ENCODE measurements at places on chromosomes 7 and 10. TPM values are rescaled to one million over a fixed set of nuclear protein-coding genes. Genes with fewer than 3 reads are reported as not detected.

Gene SLC39A12
- total RNA-seq = not detected

Gene EEPD1
- total RNA-seq = 19.3 TPM

- DNase-seq = no peak
Observed at GRCh38 chr7:24851786-24852185, 94.5 kb upstream of the GSDME start.

Gene RARRES2
- total RNA-seq = 261 TPM

DNA sequence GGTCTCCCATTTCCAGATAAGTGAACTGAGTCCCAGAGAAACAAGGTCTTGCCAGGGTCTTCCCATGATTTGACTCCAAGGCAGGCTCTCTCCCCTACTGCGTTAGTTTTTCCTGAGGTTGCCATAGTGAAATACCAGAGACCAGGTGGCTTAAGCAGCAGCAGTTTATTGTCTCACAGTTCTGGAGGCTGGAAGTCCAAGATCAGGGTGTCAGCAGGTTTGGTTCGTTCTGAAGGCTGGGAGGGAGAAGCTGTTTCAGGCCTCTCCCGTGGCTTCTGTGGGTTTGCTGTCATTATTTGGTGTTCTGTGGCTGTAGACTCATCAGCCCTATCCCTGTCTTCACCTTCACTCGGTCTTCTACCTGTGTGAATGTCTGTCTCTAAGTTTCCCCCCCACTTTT lies 129.9 kb downstream of the GRK5 start:
- DNase-seq = no peak

DNA sequence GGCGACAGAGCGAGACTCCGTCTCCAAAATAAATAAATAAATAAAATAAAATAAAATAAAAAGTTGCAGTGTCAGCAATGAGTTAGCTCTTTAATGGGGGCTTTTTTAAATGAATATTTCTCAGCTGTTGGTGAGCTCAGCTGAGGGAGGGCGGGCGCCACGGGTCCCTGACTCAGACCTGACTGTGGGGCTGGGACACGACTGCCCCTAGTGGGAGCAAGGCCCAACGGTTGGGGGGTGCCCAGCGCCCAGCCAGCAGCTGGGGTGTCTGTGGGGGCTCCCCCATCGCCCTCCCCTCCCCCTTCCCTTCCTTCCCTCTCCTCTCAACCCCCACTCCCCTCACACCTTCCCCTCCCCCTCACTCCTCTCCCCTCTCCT lies 46.6 kb downstream of the PWWP2B start:
- DNase-seq = no peak

Measured in sciatic nerve (tissue), 2 donors.